ENCODE measurements at places on chromosomes 7 and 10.

DNA sequence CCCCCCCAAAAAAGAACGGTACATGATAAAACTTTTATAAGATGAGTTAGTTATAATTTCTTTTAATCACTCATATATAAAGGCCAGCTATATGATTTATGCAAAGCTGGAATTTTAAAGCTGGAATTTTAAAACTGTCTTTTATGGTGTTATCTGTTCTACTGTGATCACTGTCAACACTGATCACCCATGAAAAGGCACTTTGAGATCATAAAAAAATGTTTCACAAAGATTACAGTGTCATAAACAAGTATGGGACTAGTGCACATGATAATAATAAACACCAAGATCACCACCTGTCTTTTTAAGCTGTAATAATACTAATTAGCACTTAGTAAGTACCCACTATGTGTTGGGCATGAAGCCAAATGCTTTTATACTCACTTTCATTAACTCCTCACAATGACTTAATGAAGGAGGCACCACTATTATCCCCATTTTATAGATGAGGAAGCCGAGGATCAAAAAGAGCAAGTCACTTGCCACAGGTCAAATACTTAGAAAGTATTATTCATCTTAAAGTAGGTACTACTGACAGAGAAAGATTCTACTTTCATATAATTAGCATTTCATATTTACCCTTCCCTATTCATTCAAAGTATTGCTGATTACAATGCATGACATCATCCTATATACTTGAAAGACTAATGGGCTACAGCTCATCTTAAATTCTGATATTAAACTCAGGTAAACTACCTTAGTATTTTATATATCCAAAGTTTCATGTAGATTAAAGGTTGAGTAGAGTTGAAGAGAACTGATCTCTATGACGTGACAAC is 8.3 kb upstream of the RHOBTB1 start:
- no peaks in the 10 kb centered on the region for H3K27me3 ChIP-seq
- H3K27ac ChIP-seq: no peak overlapping the region
- H3K36me3 ChIP-seq: no peaks in the 10 kb centered on the region
- no peak overlapping the region for H3K4me3 ChIP-seq

DNA sequence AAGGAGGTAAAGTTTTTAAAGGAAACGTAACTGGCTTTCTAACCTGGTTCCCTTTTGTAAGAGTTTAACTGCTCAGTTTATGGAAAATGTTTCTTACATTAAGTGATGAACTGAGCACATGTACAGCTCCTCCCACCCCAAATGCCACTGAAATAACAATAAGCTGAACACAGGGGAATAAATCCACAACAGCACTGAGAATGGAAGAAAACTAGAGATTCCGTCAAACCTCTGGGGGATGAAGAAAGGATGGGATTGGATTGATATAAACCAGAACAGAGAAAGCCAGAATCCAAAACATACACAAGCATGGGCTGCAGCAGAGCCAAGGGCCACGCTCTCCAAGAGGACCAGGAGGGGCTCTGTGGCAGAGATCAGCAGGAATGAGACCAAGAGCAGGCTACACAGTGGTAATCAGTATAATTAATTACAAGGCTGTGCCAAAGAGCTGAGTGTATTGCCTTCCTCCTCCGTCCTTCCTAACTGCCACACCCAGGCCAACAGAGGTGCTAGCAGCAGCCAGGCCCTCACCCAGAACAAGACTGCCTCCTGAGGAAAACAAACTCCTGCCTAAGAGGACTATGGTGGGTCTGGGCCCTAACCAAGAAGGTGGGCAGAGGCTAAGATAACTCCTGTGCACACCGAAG is 73.9 kb downstream of the KIAA1549 start:
- no peak for DNase-seq
- no peaks in the 10 kb centered on the region for H3K36me3 ChIP-seq
- no peak overlapping the region for H3K27ac ChIP-seq
- H3K27me3 ChIP-seq: no peaks in the 10 kb centered on the region
- H3K4me3 ChIP-seq: no peak overlapping the region

- no peaks in the 10 kb centered on the region for H3K36me3 ChIP-seq
- no peak for DNase-seq
- no peak overlapping the region for H3K4me3 ChIP-seq
- no peaks in the 10 kb centered on the region for H3K27me3 ChIP-seq
These were observed 358.2 kb downstream of the FGFR2 start for GRCh38 chr10:121240011-121240410.

DNA sequence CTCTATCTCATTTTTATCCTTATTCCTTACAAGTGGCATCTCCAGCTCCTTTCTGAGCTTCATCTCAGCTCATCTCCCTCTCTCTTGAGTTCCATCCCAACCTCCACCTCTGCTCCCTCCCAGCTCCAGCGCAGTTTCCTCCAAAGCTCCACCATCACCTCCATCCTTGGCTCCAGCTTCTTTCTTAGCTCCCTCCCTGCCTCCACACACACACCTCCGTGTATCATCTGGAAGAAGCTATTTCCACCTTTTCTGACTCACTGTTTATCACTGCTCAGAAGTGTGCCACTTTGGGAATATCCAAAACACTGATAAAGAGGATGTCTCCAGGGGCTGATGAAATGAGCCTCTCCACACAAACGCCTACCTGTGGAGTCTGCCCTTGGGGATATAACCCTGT is 481.4 kb downstream of the PTPRN2 start:
- H3K36me3 ChIP-seq: no peaks in the 10 kb centered on the region
- DNase-seq: no peak
- H3K27ac ChIP-seq: no peak overlapping the region
- H3K4me3 ChIP-seq: no peak overlapping the region
- no peaks in the 10 kb centered on the region for H3K4me1 ChIP-seq

DNA sequence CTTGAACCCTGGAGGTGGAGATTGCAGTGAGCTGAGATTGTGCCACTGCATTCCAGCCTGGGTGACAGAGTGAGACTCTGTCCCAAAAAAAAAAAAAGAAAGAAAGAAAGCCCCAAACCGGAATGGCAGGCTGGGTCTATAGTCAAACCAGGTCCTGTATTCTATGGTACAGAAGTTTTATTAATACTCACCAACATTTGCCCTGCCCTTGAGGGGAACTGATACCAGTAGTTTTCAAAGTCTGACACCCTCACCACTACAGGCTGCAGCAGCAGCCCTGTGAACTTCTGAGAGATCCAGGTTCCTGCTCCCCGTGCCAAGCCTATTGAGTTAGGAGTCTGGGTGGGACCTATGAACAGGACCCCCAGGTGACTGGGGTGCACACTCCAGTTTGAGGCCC is 80.6 kb downstream of the RGS10 start:
- H3K36me3 ChIP-seq: no peaks in the 10 kb centered on the region
- no peak for DNase-seq
- no peak overlapping the region for H3K4me3 ChIP-seq
- H3K27me3 ChIP-seq: no peaks in the 10 kb centered on the region
- H3K4me1 ChIP-seq: peaks cover 12% of the 10 kb centered on the region

DNA sequence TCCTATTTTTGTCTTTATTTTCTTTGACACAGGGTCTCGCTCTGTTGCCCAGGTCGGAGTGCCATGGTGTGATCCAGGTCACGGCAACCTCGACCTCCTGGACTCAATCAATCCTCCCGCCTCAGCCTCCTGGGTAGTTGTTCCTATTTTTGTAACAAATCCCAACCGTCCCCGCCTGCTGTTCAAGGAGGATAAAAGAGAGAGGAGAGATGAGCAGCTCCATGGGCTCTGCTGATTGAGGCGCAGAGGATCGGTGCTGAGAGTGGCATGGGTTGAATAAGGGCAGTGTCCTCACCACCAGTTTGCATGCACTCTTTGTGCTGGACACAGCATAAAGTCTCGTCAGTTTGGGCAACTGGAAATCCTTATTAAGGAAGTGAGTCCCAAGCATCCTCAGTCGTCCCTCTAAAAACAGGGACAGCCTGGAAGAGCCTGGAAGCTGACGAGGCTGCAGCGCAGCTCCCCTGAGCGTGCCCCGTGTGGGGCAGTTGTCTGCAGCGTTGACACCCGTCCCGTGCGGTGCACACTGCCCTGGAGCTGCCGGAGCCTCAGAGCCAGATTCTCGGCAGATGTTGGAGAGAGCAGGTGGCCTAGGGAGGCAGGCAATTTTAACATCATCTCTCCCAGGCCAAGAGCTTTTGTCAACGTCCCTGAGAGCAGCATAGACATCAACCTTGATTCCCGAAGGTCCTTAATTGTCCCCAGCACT is 404.2 kb upstream of the RNF32 start:
- H3K27me3 ChIP-seq: no peaks in the 10 kb centered on the region
- H3K4me1 ChIP-seq: no peaks in the 10 kb centered on the region
- H3K27ac ChIP-seq: no peak overlapping the region
- no peak overlapping the region for H3K4me3 ChIP-seq
- H3K36me3 ChIP-seq: no peaks in the 10 kb centered on the region

DNA sequence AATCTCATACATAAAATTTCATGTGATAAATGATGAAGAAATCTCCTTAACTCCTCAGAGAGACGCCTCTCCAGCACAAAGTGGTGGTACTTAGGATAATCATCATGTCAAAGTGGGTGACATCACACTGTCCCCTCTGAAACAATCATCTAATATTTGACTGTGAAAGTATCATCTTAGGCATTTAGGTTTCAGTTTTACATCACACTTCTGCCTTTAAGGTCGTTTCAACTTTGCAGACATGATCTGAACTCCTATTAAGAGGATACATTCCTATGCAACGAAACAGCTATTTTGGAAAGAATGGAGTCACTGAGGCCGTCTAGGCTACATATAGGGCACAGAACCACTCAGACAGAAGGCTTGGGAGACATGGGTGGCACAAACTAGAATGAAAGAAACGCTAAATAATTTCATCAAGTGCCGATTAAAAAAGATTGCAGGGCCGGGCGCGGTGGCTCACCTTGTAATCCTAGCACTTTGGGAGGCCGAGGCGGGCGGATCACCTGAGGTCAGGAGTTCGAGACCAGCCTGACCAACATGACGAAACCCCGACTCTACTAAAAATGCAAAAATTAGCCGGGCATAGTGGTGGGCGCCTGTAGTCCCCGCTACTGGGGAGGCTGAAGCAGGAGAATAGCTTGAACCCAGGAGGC is 2.0 kb downstream of the VOPP1 start:
- H3K27me3 ChIP-seq: no peaks in the 10 kb centered on the region
- peak overlapping the region; percentile 23 for H3K4me3 ChIP-seq
- H3K4me1 ChIP-seq: peaks cover 37% of the 10 kb centered on the region
- no peaks in the 10 kb centered on the region for H3K36me3 ChIP-seq

DNA sequence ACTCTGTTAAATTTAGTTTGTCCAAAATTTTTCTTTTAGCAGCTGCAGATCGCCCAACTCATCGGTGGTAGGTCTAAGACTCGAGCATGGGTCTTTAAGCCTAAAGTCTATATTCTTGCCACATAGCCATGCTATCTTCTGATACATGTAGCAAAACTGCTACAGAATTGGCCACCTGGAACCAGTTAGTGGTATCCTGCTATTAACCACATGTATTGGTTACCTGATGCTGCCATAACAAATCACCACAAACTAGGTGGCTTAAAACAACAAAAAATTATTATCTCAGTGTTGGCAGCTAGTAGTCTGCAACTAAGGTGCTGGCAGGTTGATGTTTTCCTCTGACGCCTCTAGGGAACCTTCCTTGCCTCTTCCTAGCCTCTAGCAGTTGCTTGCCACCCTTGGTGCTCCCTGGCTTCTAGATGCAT is 96.7 kb upstream of the PIK3CG start:
- H3K36me3 ChIP-seq: no peaks in the 10 kb centered on the region
- H3K4me1 ChIP-seq: peaks cover 15% of the 10 kb centered on the region
- H3K4me3 ChIP-seq: no peak overlapping the region
- no peak overlapping the region for H3K27ac ChIP-seq
- DNase-seq: no peak

- no peak overlapping the region for H3K4me3 ChIP-seq
- H3K27ac ChIP-seq: no peak overlapping the region
- no peaks in the 10 kb centered on the region for H3K4me1 ChIP-seq
- H3K36me3 ChIP-seq: peaks cover 7% of the 10 kb centered on the region
These were observed 102.5 kb downstream of the CD36 start for GRCh38 chr7:80740778-80741545.

- peak overlapping the region; percentile 91 for H3K4me3 ChIP-seq
- no peaks in the 10 kb centered on the region for H3K27me3 ChIP-seq
- peak overlapping the region; percentile 65 for H3K27ac ChIP-seq
- DNase-seq: no peak
- H3K36me3 ChIP-seq: no peaks in the 10 kb centered on the region
These were observed 721 bp downstream of the ARL3 start for GRCh38 chr10:102713539-102713813.

DNA sequence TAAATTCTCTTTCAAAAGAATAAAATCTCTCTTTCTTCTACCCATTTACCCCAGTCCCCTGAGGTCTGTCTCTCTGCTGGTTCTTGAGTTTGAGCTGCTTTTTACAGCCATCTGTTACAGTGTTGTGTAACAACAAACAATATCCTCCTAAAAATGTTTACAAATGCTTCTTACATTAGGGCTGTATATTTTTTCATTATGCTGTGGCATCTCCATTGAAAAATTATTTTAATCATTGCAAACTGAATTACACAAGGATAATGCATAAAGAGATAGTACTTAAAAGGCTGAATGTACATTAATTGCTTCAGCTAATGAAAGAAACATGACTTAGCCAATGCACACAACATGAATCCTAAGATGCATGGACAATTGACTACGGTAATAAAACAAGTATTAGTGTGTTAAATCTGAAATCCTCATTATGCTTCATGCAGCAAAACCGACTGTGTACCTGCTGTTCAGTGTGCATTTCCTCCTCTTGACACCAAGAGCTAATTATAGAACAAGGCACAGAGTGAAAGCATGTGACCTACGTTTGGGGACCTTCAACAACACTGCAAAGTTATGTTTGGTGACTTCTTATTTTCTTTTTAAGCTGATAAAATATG is 181.7 kb upstream of the RHOBTB1 start:
- H3K36me3 ChIP-seq: no peaks in the 10 kb centered on the region
- no peaks in the 10 kb centered on the region for H3K27me3 ChIP-seq
- H3K4me3 ChIP-seq: no peak overlapping the region
- H3K4me1 ChIP-seq: no peaks in the 10 kb centered on the region
- no peak for DNase-seq

- no peak for DNase-seq
- no peak overlapping the region for H3K27ac ChIP-seq
- peaks cover 12% of the 10 kb centered on the region for H3K4me1 ChIP-seq
- no peaks in the 10 kb centered on the region for H3K36me3 ChIP-seq
- no peaks in the 10 kb centered on the region for H3K27me3 ChIP-seq
These were observed 73.0 kb upstream of the FOXP2 start for GRCh38 chr7:114341648-114342047.
